ENCODE measurements at places on chromosomes 16 and 17.

- no peak for DNase-seq
Observed at GRCh38 chr17:8892338-8892690, 24.8 kb upstream of the PIK3R6 start.

GRCh38 chr17:33667052-33667509 is 374.0 kb upstream of the ASIC2 start:
- DNase-seq, result no peak

DNA sequence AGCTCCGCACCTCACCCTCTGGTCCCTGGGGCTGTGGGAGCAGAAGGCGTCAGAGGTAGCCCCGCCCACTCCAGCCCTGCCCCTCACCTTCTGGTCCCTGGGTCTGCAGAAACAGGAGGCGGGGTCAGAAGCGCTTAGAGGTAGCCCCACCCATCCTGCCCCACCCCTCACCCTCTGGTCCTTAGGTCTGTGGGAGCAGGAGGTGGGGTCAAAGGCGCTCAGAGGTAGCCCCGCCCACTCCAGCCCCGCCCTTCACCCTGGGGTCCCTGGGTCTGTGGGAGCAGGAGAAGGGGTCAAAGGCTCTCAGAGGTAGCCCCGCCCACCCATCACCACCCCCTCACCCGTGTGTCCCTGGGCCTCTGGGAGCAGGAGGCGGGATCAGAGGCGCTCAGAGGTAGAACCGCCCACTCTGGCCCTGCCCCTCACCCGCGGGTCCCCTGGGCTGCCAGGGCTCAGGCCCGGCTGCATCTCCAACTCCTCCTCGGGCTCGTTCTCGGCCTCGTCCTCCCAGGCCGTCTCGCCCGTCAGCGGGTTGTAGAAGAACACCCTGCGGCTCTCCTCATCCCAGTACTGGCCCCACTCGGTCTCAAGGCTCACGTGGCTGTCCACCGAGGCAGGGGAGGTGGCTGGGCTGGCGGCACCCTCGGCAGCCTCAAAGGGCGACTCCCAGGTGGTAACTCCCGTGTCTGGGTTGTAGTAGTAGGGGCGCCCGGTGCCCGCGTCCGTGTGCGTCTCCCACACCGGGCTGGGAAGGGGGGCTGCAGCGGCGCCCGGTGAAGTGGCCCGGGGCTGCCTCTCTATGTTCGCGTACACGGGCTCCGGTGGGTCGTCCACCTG is 27.2 kb downstream of the ARHGAP27 start:
- no peak for DNase-seq

- DNase-seq, result no peak
Observed at GRCh38 chr17:54976316-54976715, 7.8 kb downstream of the STXBP4 start.

DNA sequence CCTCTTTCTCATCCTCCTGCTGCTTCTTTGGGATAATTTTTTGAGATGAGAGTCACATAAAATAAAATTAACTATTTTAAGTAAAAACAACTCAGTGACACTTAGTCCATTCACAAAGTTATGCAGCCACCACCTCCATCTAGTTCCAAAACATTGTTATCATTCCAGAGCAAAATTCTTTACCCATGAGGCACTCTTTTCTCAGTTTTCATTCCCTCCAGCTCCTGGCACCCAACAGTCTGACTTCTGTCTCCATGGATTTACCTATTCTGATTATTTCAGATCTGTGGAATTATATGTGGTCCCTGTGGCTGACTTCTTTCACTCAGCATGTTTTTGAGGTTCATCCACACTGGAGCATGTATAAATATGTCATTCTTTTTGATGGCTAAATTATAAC is 239.9 kb upstream of the DYNLRB2 start:
- peak; percentile 46 for DNase-seq

DNA sequence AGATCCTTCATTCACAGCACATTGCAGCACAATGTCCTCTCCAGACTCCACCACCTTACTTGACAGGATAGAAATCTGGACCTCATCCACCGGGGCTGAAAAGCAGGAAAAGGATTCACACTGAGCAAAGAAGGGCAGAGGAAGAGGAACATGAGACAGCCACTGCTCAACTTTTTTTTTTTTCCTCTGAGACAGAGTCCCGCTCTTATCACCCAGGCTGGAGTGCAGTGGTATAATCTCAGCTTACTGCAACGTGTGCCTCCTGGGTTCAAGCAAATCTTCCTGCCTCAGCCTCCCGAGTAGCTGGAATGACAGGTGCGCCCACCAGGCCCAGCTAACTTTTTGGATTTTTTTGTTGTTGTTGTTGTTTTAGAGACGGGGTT is 34.4 kb downstream of the PECAM1 start:
- DNase-seq, result no peak

DNA sequence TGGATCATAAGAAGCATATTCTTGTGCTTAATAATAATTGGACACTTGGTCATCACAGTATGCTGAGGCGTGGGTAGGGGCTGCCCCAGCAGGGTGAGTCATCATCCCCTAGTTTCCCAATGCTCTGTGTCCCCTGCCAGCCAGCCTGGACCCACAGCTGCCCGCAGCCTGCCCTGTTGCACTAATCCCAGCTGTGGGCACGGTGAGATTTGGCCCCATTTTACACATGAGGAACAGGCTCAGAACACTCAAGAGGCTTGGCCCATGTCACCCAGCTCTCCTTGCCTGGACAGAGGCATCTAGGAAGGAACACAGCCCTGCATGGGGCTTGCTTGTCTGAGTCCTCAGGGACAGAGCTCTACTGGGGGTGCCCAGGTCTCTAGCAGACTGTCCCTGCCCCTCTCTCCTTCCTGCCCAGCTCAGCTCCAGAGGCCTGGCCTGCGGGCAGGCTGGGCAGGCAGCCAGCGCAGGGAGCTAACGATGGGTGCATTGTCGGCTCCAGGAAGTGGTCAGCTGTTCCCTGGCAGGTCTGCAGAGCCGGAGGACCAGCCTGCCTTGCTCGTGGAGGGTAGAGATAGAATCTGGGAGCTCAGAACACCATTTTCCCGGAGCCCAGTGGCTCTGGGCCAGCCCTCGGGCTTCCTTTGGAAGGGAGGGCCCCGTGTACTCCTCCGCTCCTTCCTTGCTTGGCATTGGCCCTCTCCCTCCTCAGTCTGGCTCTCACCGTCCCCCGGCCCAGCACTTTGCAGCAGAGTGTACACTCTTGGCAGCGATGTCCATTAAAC is 189.4 kb downstream of the RAB11FIP4 start:
- DNase-seq, result no peak

- DNase-seq, result peak; percentile 32
Observed at GRCh38 chr16:87017371-87018012, 299.7 kb downstream of the C16orf95 start.

DNA sequence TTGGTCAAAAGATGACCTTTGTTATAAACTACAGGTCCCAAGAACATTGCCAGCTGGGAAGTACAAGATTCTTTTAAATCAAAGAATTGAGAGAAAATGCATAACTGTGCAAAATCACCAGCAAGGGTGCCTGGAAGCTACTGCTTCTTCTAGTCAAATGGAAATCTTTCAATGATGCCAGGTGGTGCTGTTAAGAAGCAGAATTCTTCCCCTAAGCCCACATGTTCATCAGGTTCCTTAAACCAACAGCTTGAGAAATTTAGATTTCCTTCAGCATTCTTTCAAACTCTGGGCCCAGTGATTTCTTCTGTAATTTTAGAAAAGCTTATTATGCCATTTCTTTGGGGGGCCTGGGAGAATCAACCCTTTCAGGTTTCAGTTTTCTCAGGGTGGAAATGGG is 207.8 kb upstream of the WSCD1 start:
- no peak for DNase-seq

Measured in GM04504 (cell line).